ENCODE measurements at places on chromosomes 7 and 10. TPM values are rescaled to one million over a fixed set of nuclear protein-coding genes. Genes with fewer than 3 reads are reported as not detected.
A peak's percentile ranks its signal among the peaks of the same experiment; 100 is the strongest.

CALML5 gene
- not detected for total RNA-seq

TSPAN15 gene
- total RNA-seq = 0.72 TPM

MYOZ1 gene
- not detected for total RNA-seq

DKK1 gene
- total RNA-seq = 66.2 TPM

POT1 gene
- 30.1 TPM for total RNA-seq

GRCh38 chr10:71080381-71081228 is 131.8 kb upstream of the UNC5B start:
- H3K4me1 ChIP-seq = no peaks in the 10 kb centered on the region
- no peaks in the 10 kb centered on the region for H3K36me3 ChIP-seq
- H3K4me3 ChIP-seq = no peak overlapping the region
- DNase-seq = peak; percentile 53
- peaks cover 12% of the 10 kb centered on the region for H3K27me3 ChIP-seq

- H3K4me3 ChIP-seq = no peak overlapping the region
- no peaks in the 10 kb centered on the region for H3K4me1 ChIP-seq
- H3K27me3 ChIP-seq = no peaks in the 10 kb centered on the region
- H3K36me3 ChIP-seq = no peaks in the 10 kb centered on the region
- H3K27ac ChIP-seq = no peak overlapping the region
Observed at GRCh38 chr10:103474077-103474476, 5.0 kb downstream of the CALHM3 start.

- no peak overlapping the region for H3K27ac ChIP-seq
- H3K27me3 ChIP-seq = no peaks in the 10 kb centered on the region
- DNase-seq = no peak
- H3K36me3 ChIP-seq = no peaks in the 10 kb centered on the region
- no peak overlapping the region for H3K4me3 ChIP-seq
Observed at GRCh38 chr7:80017101-80017698, 117.4 kb upstream of the GNAI1 start.

DNA sequence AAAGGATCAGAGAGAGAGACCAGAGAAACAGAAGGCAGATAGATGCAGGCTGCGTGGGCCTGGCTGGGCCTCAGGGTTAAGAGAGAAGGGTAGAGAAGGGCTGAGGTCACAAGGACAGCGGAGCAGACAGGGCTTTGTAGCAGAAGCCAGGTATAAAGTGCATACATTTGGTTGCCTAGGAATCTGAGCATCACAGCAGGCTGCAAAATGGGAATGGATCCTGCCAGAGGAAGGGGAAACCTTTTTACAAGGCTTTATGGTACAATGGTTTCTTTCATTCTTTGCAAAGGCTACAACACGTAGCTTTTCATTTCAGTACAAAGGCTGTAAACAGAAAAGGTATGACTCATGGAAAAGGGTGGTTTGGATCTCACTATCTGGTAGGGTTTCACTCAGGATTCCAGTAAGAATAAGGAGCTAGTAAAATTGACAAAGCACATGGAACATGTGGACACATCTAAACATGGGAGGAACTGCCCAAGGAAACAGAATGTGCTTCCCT is 275.1 kb downstream of the DOCK4 start:
- peaks cover 3% of the 10 kb centered on the region for H3K27me3 ChIP-seq
- peaks cover 3% of the 10 kb centered on the region for H3K4me1 ChIP-seq
- H3K36me3 ChIP-seq = no peaks in the 10 kb centered on the region
- peak; percentile 77 for DNase-seq

- no peaks in the 10 kb centered on the region for H3K4me1 ChIP-seq
- no peak overlapping the region for H3K4me3 ChIP-seq
- H3K27me3 ChIP-seq = peaks cover 33% of the 10 kb centered on the region
Observed at GRCh38 chr7:106022193-106022821, 59.2 kb downstream of the CDHR3 start.

DNA sequence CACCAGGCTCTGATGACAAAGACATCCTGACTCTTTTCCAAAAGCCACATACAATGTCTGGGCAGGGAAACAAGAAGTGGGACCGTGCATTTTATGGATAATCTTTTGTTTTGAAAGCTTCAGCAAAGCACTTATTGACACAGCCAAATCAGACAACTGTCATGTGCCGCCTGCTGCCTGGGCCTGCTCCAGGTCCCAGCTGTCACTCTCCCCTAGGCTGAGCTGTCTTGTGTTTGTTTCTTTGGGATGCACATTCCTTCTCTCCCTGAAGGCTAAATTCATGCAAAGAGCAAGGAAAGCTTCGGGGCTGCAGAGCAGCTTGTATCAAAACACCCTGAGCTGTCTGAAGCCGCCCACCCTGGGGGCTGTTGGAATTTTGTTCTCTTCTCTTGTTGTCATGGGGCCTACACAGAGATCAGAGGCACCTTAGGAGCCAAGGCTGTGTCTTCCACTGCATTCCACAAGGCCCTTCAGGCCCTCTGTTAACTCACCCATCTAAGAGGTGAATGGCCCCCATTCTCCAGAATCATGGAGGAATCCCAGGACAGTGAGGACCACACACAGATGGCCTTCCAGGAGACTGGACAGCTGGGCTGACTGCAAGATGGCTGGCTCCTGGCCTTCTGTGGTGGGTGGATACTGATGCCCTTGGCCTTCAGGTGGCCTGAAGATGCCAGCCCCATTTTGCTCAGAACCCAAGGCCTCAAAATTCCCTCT is 17.8 kb upstream of the SLC18A2 start:
- peak; percentile 53 for DNase-seq
- no peaks in the 10 kb centered on the region for H3K36me3 ChIP-seq
- H3K4me3 ChIP-seq = no peak overlapping the region
- no peaks in the 10 kb centered on the region for H3K4me1 ChIP-seq
- H3K27me3 ChIP-seq = peaks cover 3% of the 10 kb centered on the region

DNA sequence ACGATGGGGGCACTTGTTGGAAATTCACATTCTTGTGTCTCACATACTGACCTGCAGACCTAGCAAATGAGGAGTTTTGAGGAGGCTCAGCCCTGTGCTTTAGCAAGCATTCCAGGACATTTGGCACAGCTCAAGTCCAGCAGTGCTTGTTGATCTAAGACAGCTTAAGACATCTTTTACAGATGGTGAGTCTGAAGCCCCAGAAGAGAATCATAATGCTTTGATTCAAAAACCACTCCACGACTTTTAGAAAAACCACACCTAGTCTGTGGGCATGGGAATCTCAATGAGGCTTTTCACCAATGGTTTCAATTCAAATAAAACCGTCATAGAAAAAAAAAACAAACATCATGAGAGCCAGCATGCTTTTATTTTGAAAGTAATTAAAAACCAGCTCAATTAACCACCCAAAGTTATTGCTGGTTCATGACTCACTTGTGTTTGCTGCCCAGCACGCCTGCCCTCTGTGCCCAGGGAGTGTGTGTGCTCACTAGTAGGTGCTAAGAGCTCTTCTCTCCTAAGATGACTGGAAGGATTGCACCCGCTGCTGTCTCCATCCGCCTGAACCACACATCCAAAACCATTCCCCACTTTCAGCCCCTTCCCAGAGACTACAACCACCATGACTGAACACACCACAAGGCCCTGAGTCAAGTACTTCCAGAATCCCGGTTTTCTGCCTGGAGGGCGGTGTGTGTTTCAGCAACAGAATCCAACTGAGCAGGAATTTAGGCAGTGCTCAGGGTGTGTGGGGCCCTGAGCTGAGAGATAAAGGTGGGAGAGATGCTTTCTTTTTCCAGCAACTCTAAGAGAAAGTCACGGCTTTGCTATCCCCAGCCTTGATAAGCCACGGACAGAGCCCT is 130.2 kb upstream of the ADAM12 start:
- H3K27ac ChIP-seq = no peak overlapping the region
- no peaks in the 10 kb centered on the region for H3K4me1 ChIP-seq

DNA sequence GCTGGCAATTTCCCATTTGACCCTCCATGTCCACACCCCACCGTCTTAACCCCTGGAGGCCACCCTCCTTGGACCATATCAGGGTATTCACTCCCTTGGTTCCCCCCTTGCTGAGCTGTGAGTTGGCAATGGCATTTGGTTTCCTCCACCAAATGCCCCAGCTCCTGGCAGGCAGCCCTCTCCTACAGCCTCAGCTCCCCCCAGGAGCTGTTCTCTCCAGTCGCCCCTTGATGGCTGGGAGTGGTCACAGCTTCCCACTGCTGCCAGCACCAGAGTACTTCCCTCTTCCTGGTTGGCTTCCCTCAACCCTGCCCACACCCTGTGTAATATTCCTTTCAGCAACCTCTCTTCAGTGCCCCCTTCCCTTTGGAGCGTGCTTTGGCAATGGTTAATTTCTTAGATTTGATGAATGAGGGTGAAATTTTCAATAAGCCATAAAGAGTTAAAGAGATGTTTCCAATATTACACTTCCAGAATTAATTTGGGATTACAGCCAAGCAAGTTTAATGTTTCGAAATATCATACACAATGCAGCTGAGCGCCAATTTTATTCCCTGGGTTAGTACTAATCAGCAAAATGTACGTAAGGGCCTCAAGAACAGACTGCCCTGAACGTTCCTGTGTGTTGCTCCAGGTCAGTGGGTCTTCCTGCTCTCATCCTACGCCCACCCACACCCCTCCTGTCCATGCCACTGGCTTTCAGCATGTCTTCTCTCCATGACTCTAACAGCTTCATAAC is 207.1 kb upstream of the NFE2L3 start:
- H3K4me1 ChIP-seq = no peaks in the 10 kb centered on the region
- no peak overlapping the region for H3K27ac ChIP-seq
- no peaks in the 10 kb centered on the region for H3K36me3 ChIP-seq
- H3K27me3 ChIP-seq = peaks cover 9% of the 10 kb centered on the region

- peaks cover under 1% of the 10 kb centered on the region for H3K27me3 ChIP-seq
- no peak overlapping the region for H3K4me3 ChIP-seq
- no peaks in the 10 kb centered on the region for H3K36me3 ChIP-seq
- peaks cover 39% of the 10 kb centered on the region for H3K4me1 ChIP-seq
- DNase-seq = no peak
Observed at GRCh38 chr7:55307123-55307916, 57.8 kb upstream of the LANCL2 start.

DNA sequence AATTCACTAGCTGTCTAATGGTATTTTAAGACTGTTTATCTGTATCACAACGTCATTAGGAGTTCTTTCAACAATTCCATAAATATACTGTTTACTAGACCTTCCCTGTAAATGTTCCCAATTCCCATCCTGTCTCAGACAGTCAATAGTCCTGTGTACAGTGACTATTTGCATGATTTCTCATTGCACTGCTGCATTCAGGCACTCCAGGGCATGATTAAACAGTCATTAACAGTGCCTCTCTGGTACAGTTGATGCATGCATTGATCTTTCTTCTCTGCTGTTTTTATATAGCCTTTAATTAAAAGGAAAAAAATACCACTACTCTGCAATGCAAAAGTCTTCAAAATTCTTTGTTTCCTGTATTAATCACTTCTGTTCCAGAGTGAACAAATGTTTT is 51.5 kb upstream of the MTURN start:
- no peak overlapping the region for H3K4me3 ChIP-seq
- H3K27ac ChIP-seq = no peak overlapping the region
- no peaks in the 10 kb centered on the region for H3K27me3 ChIP-seq
- no peaks in the 10 kb centered on the region for H3K4me1 ChIP-seq

- no peaks in the 10 kb centered on the region for H3K4me1 ChIP-seq
- no peaks in the 10 kb centered on the region for H3K27me3 ChIP-seq
- H3K4me3 ChIP-seq = no peak overlapping the region
- DNase-seq = peak; percentile 75
Observed at GRCh38 chr7:96407427-96407826, 85.5 kb upstream of the SLC25A13 start.

GRCh38 chr10:14459665-14460064 is 128.9 kb upstream of the FRMD4A start:
- no peak overlapping the region for H3K4me3 ChIP-seq
- no peaks in the 10 kb centered on the region for H3K27me3 ChIP-seq
- H3K27ac ChIP-seq = no peak overlapping the region

DNA sequence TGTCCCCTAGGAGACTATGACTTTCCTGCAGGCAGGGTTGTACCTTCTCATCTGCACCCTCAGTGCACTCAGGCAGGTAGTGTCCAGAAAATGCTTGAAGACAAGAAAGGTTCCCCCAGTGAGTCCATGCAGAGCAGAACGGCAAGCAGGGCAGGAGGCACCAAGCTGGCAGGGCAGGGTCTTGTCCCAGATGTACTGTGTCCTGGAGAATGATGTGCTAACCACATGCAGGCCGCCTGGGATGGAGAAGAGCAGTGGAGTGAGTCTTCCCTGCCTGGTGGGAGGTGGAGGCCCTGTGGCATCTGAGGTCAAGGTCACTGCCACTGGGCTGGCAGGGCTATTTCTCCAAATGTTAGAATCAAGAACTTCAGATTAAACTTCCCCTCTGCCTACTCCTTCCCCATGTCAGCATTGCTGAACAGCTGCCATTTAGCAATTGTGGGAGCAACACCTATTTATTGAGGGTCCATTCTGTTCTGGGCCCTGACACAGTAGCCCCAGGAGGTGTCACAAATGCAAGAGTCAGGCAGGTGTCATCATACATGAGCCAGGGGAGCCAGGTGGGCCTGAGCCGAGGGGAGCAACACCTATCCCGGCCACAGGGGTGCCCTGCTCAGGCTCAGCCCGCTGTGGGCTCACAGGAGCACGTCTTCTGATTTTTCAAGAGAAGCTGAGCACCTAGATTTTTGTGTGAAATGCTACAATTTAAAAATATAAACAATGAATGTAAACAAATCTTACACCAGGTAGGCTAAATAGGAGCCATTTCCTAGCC is 34.1 kb downstream of the PTPRE start:
- peaks cover 13% of the 10 kb centered on the region for H3K4me1 ChIP-seq
- H3K27ac ChIP-seq = no peak overlapping the region
- H3K27me3 ChIP-seq = no peaks in the 10 kb centered on the region
- no peak overlapping the region for H3K4me3 ChIP-seq
- no peak for DNase-seq
- no peaks in the 10 kb centered on the region for H3K36me3 ChIP-seq

- H3K27ac ChIP-seq = no peak overlapping the region
- H3K4me3 ChIP-seq = no peak overlapping the region
- H3K27me3 ChIP-seq = no peaks in the 10 kb centered on the region
- DNase-seq = no peak
Observed at GRCh38 chr7:75943864-75944263, 28.9 kb downstream of the POR start.

DNA sequence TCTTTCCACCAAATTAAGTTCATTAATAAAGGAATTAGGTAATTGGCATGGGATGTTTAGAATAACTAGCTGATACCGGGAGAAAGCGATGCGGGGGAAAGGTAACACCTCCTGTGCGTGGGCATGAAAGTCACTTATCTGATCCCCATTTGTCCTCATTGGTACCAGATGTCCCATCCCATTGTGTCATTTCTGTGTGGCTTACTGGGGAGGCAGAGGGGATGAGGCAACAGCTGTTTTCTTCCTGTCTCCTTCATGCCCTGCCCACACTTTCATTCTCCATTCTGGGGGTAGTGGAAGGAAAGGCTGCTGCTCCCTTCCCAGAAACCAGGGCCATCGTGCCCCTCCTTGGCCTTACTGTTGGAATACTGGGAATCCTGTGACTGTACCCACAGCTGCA is 27.1 kb downstream of the EEPD1 start:
- no peaks in the 10 kb centered on the region for H3K36me3 ChIP-seq
- no peaks in the 10 kb centered on the region for H3K4me1 ChIP-seq
- H3K27me3 ChIP-seq = no peaks in the 10 kb centered on the region
- H3K27ac ChIP-seq = no peak overlapping the region
- H3K4me3 ChIP-seq = no peak overlapping the region
- DNase-seq = no peak

- peaks cover 53% of the 10 kb centered on the region for H3K27me3 ChIP-seq
- H3K27ac ChIP-seq = no peak overlapping the region
- DNase-seq = peak; percentile 65
- no peaks in the 10 kb centered on the region for H3K36me3 ChIP-seq
- peaks cover 13% of the 10 kb centered on the region for H3K4me1 ChIP-seq
Observed at GRCh38 chr7:141071855-141072547, 1.9 kb upstream of the TMEM178B start.
